ENCODE measurements at places on chromosomes 2 and 18.

- DNase-seq: no peak
Measured at GRCh38 chr18:68056936-68057335, 540.4 kb upstream of the DSEL start.

DNA sequence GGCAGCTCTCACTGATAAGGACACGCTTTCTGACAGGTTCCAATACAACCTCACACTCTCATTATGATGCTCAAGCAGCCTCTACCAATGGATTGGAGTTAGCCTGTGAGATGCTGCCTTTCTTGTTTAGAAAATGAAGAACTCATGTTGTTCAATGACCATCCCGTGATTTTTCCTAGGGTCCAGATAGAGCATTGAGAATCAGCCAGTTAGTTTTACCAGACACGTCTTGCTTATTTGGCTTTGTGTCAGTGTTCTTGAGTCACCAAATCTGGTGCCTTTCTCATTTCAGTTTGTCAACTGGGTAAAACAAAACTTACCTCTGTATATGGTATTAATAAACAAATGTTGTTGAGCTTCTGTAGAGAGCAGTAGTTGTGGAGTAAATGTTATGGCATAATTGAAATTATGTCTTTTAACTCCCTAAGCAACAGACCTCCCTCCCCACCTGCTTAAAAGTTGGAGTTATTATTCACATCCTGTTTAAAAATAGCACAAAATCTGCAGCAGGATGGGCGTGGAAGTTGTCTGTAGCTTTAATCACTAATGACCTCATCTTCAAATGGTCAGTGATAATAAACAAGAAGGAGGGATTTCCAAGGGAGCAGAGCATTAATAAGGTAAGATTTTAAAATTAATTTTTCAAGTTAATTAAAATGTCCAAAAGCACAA lies 167.3 kb downstream of the HRH4 start:
- no peak for DNase-seq

DNA sequence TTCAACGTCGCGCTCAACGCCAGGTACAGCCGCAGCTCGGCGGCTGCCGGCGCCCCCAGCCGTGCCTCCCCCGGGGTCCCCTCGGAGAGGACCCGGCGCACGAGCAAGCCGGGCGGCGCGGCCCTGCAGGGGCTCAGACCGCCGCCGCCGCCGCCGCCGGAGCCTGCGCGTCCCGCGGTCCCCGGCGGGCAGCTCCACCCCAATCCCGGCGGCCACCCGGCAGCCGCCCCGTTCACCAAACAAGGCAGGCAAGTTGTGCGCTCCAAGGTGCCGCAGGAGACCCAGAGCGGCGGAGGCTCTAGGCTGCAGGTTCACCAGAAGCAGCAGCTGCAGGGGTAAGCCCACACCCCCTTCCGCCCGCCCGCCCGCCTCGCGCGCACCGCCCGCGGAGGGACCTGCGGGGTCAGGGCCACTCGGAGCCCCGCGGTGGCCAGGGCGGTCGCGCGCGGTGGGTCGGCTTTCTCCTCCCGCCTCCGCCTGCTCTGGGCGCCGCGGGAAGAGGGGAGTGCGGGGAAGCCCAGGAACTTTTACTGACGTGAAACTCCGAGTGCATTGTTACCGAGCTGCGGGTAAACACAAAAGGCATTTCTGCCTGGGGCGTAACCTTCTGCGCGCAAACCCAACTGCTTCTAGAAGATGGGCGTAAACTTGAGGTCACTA lies 861 bp downstream of the LTBP1 start:
- no peak for DNase-seq

DNA sequence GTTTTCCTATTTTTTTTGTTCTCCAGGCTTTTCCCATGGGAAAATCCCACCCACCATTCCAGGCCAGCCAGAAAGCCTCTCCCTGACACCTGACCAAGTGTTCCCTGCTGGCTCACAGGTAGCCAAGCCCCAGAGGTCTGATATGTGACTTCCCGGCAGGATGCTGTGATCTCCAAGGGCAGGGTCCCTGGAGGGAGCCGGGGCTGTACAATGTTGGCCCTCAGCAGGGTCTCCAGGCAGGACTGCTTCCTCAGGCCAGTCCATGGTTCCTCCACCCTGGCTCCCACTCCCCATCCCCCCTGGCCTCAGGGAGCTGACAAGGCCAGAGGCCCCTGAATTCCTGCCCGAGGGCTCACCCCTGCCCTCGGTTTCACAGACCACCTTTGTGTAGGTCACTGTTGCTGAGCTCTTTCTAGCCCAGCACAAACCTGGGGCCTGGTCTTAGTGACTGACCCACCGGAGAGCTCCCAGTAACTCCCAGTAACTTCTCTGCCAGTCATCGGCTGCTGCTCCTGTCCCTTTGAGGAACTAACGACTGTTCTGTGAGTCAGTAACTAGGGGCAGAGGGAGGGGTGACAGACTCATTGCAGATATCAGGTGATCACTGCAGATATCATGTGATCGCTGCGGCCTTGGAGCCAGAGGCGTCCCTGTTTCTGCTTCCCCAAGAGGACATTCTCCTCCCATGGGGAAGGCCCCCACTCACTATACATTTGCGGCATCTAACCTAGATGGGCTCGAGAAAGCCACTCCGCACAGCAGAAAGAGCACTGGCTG lies 38.7 kb downstream of the SDC1 start:
- DNase-seq: no peak

- DNase-seq: no peak
Measured at GRCh38 chr2:124187948-124188347, 162.9 kb downstream of the CNTNAP5 start.

DNA sequence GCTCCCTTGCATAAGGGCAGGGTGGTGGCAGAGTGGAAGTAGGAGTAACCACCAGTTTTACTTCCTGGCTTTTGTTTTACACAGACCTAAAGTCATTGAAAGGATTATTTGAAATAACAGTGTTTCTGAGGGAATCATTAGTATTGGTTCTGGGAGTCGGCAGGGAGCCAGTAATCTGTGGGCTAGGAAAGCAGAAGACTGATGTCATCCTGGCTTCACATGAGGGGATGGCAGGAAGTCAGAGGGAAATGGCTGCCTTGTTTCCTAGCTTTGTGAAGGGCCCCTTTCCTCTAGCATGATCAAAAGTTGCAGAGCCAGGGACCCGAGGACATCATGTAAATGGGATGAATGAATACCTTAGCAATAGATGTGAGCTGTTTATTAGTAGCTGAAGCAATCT lies 792.6 kb downstream of the CPS1 start:
- no peak for DNase-seq

DNA sequence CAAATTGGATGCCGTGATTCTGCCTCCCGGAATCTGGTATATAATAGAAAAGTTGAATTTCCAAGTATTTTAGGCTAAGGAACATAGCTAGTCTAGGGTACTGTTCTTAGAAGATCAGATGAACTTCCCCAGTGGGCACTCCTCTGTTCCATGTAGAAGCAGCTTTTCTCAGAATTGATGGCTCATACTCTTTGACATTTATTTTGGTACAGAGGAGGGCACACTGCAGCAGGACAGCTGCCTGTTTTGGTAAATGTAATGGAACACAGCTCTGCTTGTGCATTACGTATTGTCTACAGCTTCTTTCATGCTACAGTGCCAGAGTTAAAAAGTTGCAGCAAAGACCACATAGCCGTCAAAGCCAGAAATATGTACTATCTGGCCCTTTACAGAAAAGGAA lies 10.8 kb downstream of the YPEL5 start:
- no peak for DNase-seq

DNA sequence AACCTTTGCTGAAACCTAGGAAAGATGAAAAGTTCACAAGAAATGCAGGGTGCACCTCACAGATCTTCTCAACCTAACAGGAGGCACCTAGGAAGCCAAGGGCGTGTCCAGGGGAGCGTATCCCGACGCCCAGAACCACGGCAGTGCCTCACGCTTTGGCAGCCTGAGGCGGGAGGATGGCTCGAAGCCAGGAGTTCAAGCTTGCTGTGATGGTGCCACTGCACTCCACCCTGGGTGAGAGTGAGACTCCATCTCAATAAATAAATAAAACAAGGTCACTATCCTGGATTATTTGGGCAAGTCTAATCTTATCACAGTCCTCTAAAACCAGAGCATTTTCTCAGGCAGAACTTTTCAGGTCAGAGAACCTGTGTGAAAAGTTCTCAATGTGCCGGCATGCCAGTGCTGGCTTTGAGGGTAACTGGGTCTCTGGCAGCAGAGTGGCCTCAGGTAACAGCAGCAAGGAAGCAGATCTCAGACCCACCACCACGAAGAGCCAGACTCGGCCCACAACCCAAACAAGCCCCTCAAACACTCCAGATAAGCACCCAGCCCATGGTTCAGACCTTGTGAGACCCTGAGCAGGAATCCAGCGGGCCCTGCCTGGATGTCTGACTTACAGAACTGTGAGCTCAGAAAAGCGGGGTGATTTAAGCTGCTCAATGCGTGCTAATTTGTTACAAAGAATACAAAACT lies 11.7 kb downstream of the HSBP1L1 start:
- no peak for DNase-seq

DNA sequence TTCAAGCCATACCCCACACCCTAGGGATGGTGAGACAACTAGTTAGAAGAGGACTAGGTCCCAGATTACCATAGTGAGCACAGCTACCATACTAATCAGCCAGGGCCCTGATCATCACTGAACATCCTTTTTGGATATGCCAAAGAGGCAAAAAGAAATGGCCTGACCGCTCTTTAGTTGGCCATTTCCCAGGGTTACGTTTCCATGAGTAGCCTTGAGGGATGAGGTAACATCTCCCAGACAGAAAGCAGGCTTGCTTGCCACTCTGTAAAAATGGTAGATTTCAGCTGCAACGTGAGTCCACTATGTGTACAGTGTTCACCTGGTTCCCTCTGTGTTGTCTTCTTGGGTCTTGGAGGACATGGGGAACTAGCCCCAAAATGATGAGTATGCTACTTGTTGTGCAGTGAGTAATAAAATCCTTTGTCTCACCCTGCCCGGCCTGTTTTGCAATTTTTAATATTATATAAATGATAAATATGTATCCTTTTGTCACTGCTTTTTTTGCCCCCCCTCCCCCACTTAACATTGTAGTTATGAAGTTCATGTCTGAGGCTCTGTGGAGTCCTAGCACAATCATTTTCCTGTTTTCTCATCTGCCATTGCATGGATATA lies 8.9 kb upstream of the GALM start:
- no peak for DNase-seq

- DNase-seq: no peak
Measured at GRCh38 chr18:50076277-50076676, 118.7 kb downstream of the MYO5B start.

GRCh38 chr2:10297959-10298531 lies 4.7 kb upstream of the HPCAL1 start:
- DNase-seq: peak; percentile 36

DNA sequence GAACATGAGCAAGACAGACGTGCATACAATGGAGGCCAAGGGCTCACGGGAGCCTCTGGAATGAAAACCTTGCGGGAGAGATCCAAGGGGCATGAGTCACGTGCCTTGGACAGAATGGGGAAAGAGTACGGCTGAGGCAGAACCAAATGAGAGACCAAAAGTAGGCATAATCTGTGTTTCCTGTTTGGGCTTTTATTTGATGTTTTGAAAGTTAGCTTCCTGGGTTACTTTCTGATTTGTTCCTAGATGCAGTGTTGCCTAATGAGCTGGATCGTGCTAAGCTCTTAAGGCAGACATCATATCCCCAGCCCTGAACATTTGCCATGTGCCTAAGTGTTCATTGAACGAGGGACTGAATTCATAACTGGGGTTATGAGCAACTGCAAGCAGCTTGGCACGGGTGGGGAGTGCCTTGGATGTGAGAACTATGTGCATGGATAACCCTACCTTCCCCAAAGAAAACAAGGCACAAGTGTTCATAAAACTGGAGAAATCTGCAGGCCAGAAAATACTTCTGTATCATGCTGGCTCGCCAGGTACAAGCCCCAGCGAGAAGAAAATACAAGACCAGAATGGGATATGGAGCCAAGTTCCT lies 60.3 kb upstream of the RPL31 start:
- no peak for DNase-seq

- no peak for DNase-seq
Measured at GRCh38 chr18:25704494-25704893, 352.5 kb upstream of the ZNF521 start.

DNA sequence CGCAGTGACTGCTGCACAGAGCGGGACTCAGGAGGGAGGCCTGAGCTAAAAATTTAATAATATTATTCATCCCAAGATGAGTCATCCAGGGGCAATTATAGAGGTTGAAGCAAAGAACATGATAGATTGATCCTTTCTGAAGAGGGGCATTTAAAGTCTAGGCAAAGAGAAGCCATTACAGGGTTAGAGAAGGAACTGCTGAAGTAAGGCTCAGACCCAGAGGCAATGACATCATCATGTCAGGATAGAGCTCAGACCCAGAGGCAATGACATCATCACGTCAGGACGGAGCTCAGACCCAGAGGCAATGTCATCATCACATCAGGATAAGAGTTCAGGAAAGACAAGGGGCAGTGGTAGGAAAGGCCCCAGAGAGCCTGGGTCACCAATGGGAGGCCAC lies 184.0 kb downstream of the TMEM18 start:
- no peak for DNase-seq

- no peak for DNase-seq
Measured at GRCh38 chr18:70709144-70709543, 420.3 kb downstream of the SOCS6 start.

DNA sequence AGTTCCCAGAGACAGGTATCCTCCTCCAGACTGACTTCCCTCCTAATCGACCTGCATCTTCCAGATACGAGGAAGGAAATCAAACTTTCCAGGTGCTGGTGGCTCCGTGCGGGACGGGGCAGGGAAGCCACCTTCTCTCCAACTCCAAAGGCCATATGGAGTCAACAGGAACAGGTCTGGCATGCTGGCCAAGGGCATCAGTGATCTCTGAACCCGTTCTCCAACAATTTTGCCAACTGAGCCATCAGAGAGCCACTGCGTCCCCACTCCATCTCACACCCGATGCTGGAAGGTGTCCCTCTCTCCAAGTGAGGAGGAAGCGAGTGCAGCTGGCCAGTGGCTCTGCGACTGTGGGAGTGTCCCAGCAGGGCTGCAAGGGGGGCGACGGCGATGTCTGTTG lies 5.4 kb downstream of the EDAR start:
- DNase-seq: no peak

- DNase-seq: peak; percentile 30
Measured at GRCh38 chr2:8803658-8804379, 33.6 kb downstream of the KIDINS220 start.

GRCh38 chr2:234689911-234690379 lies 193.1 kb upstream of the ARL4C start:
- no peak for DNase-seq

DNA sequence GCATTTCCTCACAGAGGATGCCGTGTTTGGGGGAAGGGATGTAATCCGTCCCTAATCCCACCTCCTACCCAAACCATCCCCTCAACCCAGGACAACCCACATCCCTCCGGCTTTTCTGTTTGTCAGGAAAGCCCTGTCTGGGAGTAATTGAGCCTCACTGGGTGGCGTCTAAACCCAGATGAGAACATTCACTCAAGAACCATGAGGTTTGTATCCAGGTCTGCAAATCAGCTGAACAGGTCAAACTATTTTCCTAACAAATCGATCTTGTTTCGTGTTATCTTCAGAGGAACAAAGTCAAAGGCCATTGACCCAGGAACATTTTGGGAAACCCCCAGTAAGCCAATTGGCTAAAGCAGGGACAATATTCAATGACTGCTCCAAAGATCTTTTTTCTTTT lies 25.7 kb downstream of the CYP27C1 start:
- no peak for DNase-seq

All from bone marrow (tissue), 2 donors.